ENCODE measurements at places on chromosomes 6 and 20.

GRCh38 chr6:118198746-118199145 is 291.7 kb downstream of the SLC35F1 start:
- no peak for DNase-seq

- no peak for DNase-seq
These were observed 556.5 kb upstream of the SLC35B3 start for GRCh38 chr6:8991844-8992243.

DNA sequence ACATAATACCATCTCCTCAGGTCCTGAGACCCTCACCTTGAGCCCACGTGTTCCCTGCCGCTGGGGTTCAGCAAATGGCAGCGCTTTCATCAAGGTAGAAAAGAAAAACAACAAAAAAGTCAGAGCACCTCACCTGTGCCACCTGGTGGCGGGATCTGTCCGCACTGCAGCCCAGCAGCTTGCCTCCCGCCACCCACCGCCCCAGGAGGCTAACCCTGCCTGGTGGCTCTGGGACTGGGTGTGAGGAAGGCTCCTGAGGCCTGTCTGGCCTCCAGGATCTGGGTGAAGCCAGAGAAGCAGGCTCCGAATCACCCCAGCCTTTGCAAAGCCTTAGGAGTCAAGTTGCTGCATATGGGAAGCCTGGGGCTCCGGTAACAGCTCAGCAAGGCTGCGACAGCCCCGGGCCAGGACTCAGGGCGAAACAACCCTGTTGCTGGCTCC is 270.8 kb downstream of the BMP7 start:
- DNase-seq: no peak

- DNase-seq: no peak
These were observed 51.5 kb upstream of the MTHFD1L start for GRCh38 chr6:150813993-150814359.

GRCh38 chr20:54717983-54718382 is 242.6 kb downstream of the DOK5 start:
- no peak for DNase-seq

DNA sequence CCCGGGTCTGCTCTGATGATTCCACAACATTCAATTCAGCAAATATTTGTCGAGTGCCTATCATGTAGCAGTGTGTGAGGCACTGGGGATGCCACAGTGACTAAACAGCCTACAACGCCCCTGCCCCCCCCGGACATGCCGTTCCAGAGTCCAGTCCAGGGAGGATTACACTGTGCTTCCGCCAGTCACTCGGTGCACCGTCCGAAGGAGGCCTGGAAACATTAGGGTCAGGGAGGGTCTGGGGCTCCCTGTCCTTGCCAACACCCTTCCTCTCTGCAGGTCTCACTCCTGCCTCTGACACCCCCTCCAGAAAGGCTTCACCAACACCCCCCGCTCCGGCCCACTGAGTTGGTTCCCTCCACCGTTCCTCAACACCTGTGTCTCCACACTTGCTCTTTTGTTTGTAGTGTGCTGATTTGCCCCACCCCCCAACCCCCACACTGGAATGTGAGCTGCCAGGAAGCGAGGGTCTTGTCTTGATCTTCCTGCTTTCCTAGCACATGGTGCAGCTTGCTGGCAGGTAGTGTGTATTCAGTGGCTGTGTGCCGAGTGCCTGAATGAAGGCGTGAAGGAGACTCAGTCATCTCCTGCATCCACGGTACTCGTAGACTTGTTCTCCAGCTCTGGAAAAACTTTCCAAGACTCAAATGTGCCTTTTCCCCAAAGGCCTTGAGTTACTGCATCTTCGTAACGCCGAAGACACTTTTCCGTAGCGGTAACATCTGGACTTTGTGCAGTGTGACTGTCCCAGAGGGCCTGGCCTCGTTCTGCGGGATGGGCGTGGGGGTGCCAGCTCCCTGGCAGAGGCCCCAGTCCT is 150.4 kb downstream of the ZDHHC14 start:
- DNase-seq: no peak

DNA sequence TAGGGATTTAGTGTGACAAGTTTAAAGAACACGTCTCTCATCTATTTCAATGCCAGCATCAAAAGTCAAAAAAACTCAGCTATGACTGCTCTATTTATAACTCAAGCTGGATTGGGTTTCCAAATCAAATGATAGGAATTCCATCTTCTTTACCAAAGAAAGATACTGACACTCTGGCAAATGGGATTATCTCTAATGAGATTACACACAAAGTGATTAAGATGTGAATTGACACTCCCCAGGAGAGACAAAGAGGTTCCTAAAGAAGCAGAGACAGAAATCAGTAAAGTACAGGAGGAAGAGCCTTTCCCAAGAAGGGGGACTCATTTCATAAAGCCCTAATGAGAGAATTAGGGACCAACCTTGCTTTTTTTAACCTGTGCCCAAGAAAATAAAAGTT is 92.1 kb downstream of the ID4 start:
- no peak for DNase-seq

Measured in AG09309 (cell line).